Smooth muscle cell of the coronary artery (primary cell): ENCODE measurements at places on chromosomes 11 and 22. TPM values are rescaled to one million over a fixed set of nuclear protein-coding genes. Genes with fewer than 3 reads are reported as not detected.

The OR8A1 gene
- not detected in 2 replicates for total RNA-seq

The NEFH gene
- 0.08 and 0.23 TPM in 2 replicates for total RNA-seq

The TMEM86A gene
- total RNA-seq = 0.47 and 0.68 TPM in 2 replicates

The PANX3 gene
- total RNA-seq = not detected in 2 replicates

The MUC5AC gene
- total RNA-seq = not detected in 2 replicates

The MS4A4E gene
- total RNA-seq = not detected in 2 replicates

The PRMT3 gene
- 7.7 and 16.0 TPM in 2 replicates for total RNA-seq

The C1QTNF4 gene
- total RNA-seq = 0.08 TPM in 1 of 2 replicates, not detected in the other

The OVOL1 gene
- total RNA-seq = not detected in 2 replicates

The HIC2 gene
- 2.0 and 3.0 TPM in 2 replicates for total RNA-seq

The SART1 gene
- total RNA-seq = 59.2 and 75.6 TPM in 2 replicates

The DNAJB7 gene
- total RNA-seq = not detected in 2 replicates

The BRD1 gene
- 20.4 and 20.6 TPM in 2 replicates for total RNA-seq

The SLC25A18 gene
- 0.15 TPM in 1 of 2 replicates, not detected in the other for total RNA-seq

The CASP4 gene
- 68.0 and 117 TPM in 2 replicates for total RNA-seq

The RIMBP3C gene
- total RNA-seq = 0.15 and 0.70 TPM in 2 replicates

The SCN4B gene
- total RNA-seq = not detected in 2 replicates

The KRTAP5-10 gene
- total RNA-seq = not detected in 2 replicates

The PANX2 gene
- 0.35 and 0.98 TPM in 2 replicates for total RNA-seq

The P4HA3 gene
- total RNA-seq = 6.1 and 19.2 TPM in 2 replicates

The SOX6 gene
- total RNA-seq = 0.12 and 8.0 TPM in 2 replicates

The GRM5 gene
- total RNA-seq = under 0.01 TPM in 1 of 2 replicates, not detected in the other

The MAP6 gene
- 1.2 and 1.5 TPM in 2 replicates for total RNA-seq

The TEX54 gene
- not detected in 2 replicates for total RNA-seq

The ADM2 gene
- total RNA-seq = 1.2 and 1.6 TPM in 2 replicates

The ZNF280A gene
- 0.23 TPM in 1 of 2 replicates, not detected in the other for total RNA-seq

The ROM1 gene
- 6.7 and 8.4 TPM in 2 replicates for total RNA-seq

The EMID1 gene
- total RNA-seq = 0.08 and 0.23 TPM in 2 replicates

The RPUSD4 gene
- 27.4 and 53.0 TPM in 2 replicates for total RNA-seq

The OMP gene
- total RNA-seq = 0.38 TPM in 1 of 2 replicates, not detected in the other

The OR51B5 gene
- 0.15 TPM in 1 of 2 replicates, not detected in the other for total RNA-seq

The GAS2 gene
- total RNA-seq = 0.59 and 0.68 TPM in 2 replicates

The CARD18 gene
- not detected in 2 replicates for total RNA-seq

The PLEKHA7 gene
- 3.2 TPM in 1 of 2 replicates, not detected in the other for total RNA-seq

The KCNJ11 gene
- not detected in 2 replicates for total RNA-seq

The PLAAT3 gene
- total RNA-seq = 18.1 and 52.2 TPM in 2 replicates

The NOL12 gene
- total RNA-seq = 22.2 and 27.7 TPM in 2 replicates
